ENCODE measurements at places on chromosomes 2 and 18.

GRCh38 chr2:225582355-225583116 is 183.0 kb downstream of the NYAP2 start:
- no peak for DNase-seq

DNA sequence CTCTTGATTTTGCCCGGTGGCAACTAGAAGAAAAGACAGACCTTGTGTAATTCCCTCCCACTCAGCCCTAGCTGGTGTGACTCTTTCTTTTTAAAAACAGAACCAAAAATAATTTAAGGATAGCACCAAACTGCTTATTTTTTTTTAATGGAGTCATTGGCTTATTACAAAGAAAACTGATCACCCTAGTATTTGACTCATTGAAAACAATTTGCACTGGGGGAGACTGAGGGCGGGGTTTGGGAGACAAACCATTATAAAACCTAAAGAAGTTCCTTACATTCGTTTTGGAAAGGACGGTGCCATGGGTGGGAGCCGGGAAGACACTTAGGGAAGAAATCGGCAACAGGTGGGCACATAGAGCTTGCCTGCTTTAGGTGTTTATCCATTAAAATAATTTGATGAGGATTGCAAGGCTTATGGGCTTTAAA is 2.5 kb downstream of the PAX3 start:
- no peak for DNase-seq

DNA sequence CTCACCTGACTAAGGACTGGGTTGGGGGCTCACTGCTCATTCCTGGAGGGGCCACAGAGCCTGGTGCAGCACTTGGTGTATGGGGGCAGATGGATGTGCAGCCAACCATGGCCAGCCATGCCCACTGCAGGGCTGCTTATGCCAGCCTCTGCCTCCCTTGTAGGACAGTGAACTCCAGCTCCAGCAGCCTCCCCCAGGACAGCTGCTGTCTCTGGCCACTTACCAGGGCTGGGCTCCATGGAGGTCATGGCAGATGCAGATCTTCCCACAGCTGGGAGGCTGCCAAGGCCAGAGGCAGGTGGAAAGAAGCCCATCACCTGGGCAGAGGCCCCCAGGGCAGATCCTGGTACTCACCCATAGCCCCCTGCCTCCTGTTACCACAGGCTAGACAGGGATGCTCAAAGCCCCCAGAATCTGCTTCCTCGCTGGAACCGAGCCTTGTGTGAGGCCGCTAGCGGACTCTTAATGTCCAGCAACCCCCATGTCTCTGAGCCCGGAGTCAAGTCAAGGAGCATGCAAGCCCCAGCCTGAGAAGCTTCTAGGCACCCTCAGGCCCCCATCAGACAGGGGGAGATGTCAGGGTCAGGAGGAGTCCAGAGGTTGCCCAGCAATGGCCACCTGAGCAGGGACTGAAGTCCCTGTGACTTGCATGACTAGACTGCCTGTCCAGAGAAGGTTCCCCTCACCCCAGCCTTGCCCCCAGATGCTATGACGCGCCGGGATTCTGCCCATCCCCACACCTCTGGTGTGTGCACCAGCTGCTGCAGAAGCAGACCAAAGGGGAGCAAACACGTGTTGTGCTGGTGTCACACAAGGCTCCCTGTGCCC is 123.6 kb downstream of the TWIST2 start:
- no peak for DNase-seq

DNA sequence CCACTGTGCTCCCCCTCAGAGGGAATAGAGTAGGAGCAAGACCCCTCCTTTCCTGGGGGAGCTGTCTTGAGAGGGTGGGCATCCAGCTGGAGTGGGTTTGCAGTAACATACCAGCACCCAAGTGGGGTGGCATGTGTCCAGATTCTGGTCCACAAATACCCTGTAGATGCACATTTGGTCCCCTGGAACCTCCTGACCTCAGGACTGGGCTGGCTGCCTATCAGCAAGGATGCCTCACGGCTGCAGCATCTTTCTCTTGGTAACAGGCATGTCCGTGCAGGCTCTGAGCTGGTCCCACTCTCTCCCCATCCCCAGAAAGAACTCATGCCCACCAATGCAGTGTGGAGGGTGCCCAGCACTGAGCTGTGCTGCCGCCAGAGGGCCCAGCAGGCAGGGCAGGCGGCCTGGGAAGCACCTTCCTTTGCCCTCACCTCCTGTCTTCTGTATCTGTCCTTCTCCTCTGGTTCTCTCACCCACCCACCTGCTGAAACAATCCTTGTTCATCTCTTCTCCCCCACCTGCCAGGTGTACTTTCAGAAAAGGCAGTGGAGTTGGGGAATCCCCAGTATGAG is 47.4 kb downstream of the ITGB1BP1 start:
- DNase-seq, result no peak

DNA sequence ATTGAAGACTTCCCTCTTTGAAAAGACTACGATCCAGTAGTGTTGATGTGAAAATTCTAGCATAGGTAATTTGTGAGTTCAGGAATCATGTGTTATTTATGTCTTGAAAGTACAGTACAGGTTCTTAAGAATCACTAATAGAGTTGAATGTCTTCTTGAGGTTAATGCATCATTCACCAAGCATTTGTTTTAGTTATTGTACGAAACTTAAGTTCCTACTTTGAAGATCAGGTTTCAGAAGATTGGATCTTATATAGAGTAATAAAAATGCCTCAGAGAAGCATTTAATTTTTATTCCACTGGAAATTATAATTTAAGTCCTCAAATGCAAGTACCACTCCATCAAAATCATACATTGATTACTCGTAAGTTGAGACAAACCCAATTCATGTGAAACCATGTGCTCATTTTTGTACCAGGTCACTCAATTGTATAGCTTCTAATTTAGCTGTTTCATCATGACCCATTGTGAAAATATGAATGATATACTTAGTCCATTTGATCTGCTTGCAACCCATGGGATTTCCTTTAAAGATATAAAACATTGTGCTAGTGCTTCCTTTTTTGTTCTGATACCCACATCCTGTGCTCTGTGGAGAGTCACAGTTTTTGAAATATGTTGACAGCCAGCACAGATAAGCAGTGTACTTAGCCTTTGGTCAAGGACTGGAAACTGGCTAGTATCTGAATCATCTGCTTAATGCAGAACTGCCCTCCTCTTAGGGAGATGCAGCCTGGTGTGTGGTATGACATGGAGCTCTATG is 22.5 kb upstream of the RAB27B start:
- no peak for DNase-seq

DNA sequence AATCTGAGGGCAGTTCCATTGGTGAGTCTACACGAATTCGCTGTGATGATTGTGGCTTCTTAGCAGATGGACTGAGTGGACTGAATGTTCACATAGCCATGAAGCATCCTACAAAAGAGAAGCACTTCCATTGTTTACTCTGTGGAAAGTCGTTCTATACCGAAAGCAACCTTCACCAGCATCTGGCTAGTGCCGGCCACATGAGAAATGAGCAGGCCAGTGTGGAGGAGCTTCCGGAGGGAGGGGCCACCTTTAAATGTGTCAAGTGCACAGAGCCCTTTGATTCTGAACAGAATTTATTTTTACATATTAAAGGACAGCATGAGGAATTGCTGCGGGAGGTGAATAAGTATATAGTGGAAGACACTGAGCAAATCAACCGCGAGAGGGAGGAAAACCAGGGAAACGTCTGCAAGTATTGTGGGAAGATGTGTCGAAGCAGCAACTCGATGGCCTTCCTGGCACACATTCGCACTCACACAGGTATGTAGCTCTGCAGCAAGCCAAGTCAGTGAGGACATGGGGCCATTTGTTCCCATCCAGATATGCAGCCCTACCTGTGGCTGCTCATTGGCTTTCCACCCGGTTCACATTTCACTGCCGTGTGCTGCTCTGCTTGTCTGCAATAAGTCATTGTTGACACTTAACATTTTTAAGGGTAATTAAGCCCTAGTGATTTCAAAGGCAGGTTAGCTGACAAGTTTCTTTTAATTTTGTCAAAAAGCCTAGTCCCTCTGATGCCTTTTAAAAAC is 37.7 kb downstream of the ZNF407 start:
- no peak for DNase-seq

DNA sequence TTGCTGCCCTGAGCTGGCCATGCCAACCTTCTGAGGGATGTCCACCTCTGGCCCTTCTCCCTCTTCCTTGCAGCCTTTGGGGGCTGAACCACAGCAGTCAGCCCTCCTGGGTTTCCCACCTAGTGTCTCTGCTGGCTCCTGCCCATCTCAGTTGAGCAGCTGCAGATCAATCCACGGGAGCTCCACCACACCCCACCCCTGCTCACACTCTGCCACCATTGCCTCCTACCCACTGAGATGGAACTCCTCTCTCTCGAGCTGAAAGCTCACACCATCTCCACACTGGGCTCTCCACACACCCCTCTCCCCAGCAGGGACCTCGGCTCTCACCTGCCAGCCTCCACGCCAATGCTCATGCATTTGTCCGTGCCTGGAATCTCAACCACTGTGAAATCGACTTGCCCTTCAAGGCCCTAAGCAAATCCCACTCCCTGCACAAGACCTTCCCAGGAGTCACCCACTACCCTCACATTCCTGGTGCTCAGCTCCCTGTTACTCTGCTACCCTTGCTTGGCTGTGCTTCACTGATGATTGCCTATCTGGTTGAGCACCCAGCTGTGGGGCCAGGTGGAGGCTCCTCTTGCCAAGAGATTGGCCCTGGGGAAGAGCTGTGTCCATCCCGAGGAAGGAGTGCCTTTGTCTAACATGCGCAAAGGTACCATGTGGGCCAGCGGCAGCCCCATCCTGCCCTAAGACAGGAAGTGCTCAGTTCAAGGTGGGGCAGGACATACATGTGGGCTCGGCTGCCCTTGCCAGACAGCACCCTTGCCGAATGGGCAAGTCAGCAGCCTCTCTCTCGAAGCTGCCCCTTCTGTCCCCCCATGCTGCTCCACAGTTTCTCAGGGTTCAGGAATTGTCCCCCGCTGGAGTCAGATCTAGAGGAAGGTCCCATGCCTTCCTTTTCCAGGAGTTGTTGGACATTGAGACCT is 208.7 kb downstream of the CYP26B1 start:
- DNase-seq, result no peak

- DNase-seq, result no peak
Observed at GRCh38 chr2:118834440-118834810, 13.0 kb downstream of the EN1 start.

GRCh38 chr18:9838144-9838877 is 47.5 kb upstream of the TXNDC2 start:
- DNase-seq, result peak; percentile 99
